ENCODE measurements at places on chromosomes 11 and 22.
A peak's percentile ranks its signal among the peaks of the same experiment; 100 is the strongest.

DNA sequence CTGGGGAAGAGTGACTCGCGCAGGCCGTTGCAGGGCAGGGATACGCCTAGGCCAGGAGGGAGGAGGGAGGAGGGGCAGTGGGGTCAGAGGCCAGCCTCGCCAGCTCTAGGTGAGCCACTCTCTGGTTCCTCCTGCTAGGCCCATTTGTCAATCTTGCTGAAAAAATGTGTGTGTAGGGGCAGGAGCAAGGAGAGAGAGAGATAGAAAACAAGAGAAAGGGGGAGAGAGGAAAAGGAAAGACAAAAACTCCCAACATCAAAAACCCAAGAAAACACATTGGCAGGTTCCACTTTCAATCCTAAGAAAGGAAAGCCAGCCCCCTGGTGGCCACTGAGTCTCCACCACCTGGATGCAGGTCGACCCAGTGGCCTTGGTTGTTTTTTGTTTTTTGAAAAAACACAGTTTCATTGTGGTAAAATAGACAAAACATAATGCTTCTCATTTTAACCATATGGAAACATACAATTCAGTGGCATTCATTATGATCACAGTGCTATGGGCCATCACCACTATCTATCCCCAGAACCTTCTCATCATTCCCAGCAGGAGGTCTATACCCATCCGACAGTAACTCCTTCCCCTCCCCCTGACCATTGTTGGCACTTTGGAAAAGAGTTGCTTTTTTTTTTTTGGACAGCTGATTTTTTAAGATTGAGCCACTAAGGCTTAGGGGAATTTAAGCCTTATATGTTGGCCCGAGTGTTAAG lies 10.9 kb downstream of the OMP start:
- DNase-seq = peak; percentile 49

GRCh38 chr11:1077033-1077416 lies 2.4 kb downstream of the MUC2 start:
- no peak for DNase-seq

- DNase-seq = no peak
These were observed 23.2 kb downstream of the FADS2 start for GRCh38 chr11:61851113-61851899.

- no peak for DNase-seq
These were observed 100.8 kb upstream of the SYT13 start for GRCh38 chr11:45386972-45387371.

DNA sequence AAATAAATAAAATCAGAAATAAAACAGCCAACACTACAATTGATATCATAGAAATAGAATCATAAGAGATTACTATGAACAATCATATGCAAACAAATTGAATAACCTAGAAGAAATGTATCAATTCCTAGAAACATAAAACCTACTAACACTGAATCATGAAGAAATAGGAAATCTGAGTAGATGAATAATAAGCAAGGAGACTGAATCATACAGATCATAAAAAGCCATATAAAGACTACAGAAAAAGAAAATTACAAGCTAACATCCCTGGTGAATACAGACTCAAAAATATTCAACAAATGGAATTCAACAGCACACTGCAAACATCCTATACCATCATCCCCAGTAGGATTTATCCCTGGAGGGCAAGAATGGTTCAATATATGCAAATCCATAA lies 135.6 kb downstream of the SBF2 start:
- DNase-seq = no peak

DNA sequence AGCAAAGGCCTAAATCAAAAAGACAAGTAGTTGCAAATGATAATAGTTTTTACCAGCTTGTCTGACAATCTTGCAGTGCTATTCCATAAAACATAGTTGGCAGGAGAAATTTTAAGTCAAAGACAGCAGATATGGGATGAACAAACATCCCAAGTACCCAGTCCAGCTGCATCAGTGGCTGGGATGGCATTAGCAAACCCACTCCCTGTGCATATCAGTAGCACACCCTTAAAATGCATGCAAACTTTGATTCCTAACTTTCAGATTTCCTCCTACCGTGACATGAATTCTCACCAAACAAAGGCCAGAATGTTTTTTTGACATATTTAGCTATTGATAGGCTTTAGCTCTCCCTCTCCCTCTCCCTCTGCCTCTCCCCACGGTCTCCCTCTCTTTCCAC lies 27.8 kb upstream of the CCDC86 start:
- DNase-seq = no peak

- DNase-seq = peak; percentile 75
These were observed 60.3 kb downstream of the CWF19L2 start for GRCh38 chr11:107397357-107397756.

DNA sequence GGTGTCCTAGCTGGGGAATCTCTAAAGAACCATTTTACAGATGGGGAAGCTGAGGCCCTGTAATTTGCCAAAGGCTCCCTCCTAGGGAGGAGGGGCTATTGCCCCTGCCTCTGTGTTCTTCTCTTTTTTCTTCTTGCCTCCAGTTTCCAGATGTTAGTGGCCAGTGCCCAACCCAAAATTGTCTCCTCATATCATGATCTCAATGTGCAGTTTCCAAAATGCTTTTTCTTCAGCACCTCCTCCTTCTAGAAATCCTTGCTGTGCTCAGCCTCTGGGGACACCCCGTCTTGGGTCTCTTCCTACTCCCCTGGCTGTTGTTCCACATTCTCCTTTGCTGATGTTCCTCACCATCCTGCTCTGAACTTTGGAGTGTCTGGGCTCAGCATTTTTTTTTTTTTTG lies 9.5 kb upstream of the CHRM1 start:
- DNase-seq = no peak

DNA sequence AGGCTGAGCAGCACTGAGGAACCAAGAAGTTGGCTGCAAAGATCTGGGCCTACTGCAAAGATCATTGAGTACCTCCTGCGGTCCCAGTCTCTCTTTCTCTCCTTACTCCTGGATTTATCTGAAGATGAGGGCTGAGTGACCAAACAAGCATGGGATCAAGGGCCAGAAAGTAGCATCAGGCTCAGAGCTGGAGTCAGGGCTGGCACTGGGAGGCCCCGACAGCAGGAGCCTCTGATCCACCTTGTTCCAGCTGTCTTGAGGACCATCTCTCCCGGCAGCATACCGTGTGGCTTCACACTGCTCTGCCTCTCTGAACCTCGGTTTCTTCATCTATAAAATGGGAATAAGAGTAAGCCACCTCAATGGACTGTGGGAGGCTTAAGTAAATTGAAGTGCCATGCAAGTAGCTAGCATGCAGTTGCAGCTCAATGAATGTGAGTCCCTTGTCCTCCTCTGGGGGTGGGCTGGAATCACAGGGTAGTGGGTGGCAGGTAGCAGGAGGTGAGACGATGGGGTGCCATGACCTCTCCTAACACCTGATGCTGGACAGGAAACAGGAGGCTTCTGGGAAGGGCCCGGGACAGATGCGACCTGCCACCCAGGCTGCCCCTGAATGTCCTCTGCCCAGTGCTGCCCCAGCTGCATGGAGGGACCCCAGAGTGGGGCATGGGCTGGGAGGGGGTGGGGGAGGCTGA lies 52.5 kb upstream of the PRDM11 start:
- DNase-seq = peak; percentile 2

- DNase-seq = no peak
These were observed 34.0 kb downstream of the UQCR10 start for GRCh38 chr22:29801153-29801552.

DNA sequence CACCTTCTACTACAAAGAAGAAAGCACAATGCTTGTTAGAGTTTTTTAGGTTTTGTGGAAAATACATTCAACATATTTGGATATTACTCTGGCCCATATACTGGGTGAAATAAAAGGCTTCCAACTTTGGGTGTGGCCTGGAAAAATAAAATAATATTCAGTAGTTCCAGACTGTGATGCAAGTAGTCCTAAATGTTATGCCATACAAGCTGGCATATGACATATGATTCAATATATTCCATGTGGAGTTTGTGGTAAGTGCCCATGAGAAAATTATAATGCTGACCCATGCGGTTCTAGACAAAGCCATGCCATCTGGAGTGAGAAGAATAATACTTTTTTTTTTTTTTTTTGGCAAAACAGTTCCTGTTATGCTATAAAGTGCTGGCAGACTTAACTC lies 683.3 kb downstream of the LUZP2 start:
- no peak for DNase-seq

GRCh38 chr11:48094643-48095339 lies 114.4 kb downstream of the PTPRJ start:
- no peak for DNase-seq

GRCh38 chr11:45262900-45263299 lies 23.2 kb downstream of the SYT13 start:
- peak; percentile 76 for DNase-seq

GRCh38 chr11:66001942-66002647 lies at the start of the genes BANF1 and EIF1AD:
TSS of gene BANF1 (plus strand) at chr11:66002503. CDS start at chr11:66003251, 748 bp downstream.
TSS of gene EIF1AD (minus strand) at chr11:66002157. CDS start at chr11:66000389, 1,768 bp downstream.
- DNase-seq = peak; percentile 93

DNA sequence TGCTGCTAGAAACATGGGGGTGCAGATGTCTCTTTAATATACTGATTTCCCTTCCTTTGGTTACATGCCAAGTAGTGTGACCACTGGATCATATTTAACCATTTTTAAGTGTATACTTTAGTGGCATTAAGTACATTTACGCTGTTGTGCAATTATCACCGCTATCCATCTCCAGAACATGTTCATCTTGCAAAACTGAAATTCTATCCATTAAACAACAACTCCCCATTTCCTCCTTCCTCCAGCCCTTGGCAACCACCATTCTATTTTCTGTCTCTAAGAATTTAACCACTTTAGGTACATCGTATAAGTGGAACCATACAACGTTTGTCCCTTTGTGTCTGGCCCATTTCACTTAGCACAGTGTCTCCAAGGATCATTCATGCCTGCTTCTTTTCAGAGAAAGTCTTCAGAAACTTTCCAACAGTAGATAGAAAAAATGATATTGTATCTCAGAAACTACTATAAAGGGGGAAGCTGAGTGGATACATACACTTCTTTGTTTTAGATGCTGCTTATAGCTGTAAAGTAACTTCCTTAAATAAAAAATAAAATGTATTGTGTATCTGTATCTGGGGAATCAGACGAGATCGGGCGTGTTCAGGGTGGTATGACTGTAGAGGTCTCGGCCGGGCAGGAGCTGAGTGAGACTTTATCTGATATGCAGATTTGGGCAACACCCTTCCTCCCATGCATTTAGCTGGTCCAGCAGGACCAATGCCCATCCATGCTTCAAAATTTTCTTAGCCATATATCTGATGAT lies 44.6 kb upstream of the ZBED5 start:
- no peak for DNase-seq

Measured in WERI-Rb-1 (cell line).